ENCODE measurements at places on chromosomes 3 and 15.

- no peak for DNase-seq
Measured at GRCh38 chr15:77167406-77167805, 96.5 kb upstream of the TSPAN3 start.

DNA sequence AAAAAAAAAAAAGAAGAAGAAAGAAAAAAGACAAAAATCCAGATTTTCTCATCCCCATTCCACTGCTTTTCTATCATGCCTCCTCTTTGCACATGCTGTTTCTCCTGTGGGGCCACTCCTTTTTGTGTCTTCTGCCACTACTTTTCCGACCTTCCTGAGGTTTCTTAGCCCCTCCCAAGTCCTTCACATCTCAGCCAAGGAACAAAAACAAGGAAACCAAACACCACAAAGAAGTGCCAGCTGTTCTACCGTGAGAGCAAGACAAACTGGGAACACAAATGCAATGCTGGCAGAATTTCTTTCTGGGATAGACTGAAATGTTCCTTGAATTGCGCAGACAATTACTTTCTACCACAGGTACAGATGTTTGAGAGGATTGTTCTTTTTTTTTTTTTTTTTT lies 83.2 kb downstream of the MB21D2 start:
- no peak for DNase-seq

- DNase-seq, result no peak
Measured at GRCh38 chr3:154799800-154800199, 280.3 kb upstream of the MME start.

GRCh38 chr15:38226608-38227266 lies 25.9 kb upstream of the SPRED1 start:
- DNase-seq, result no peak

- DNase-seq, result no peak
Measured at GRCh38 chr3:185732782-185733181, 92.1 kb downstream of the IGF2BP2 start.

DNA sequence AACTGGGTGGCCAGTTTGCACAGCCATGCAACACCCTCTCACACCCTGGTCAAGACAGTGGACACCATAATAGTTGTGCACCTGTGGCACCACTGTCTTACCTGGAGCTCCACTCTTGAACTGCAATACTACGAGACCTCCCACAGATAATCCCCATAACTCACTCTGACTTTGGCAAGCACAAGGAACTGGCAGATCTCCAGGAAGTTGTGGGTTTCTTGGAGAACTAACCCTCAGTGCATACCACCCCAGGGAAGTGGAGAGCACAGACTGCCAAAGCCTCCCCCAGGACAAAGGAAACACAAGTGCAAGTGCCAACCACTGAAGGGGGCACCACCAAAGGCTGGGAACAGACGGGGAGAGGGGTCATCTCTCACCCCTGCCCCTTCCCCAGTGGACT lies 318.6 kb downstream of the SUCLG2 start:
- no peak for DNase-seq

- no peak for DNase-seq
Measured at GRCh38 chr3:3531476-3531875, 267.8 kb upstream of the LRRN1 start.

DNA sequence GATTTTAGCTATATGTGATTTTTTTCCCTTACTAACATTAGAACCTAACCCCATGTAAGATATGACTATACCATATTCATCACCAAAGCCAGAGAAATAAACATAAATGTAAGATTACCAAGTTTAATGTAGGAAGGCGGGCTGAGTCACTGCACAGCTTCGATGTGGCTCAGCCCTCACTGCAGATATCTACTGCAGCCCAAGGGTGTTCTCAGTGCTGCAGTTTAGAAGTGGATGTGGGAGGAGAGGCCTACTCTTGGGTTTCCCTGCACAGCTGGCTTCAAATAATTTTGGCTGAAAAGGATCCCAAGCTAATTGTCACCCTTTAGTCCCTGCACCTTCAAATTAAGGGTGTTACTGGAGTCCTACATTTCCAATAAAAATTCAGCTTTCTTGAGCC lies 9.3 kb downstream of the ARPP19 start:
- DNase-seq, result no peak

GRCh38 chr3:180284331-180285110 lies 247.8 kb upstream of the PEX5L start:
- no peak for DNase-seq

GRCh38 chr3:87833039-87833377 lies 225.8 kb downstream of the CGGBP1 start:
- DNase-seq, result no peak

DNA sequence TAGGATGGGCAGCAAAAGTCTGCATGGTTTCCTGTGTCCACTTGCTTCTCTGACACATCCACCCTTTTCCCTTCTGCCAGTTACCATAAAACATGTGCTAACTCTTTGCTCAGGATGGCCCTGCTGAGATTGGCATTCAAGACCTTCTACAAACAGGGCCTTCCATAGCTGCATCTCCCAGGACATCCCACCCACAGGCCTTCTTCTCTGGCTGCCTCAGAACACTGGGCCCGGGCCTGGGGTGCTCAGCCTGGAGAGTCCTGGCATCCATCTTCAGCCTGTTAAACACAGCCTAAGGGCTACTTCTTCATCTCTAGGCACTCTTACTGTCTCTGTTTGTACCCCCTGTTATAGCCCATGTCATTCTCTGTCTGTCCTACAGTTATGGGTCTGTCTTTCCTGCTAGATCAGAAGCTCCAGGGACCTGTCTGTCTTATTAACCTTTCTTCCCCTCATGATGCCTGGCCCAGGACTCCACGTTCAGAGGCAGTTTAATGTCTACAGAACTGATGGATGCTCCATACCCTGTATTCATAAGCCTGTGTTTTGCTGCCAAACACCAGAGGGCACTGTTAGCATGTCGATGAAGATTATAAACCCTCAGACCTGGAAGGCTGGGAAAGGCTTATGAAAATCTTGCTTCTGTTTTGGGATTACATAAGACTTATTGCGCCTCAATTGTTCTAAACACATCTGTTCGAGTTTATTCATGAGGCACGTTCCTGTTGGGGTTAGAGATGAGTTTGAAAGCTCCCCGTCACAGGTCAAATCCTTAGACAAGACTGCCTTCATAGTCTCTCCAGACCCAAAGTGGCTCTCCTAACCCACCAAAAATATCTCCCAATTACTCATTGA lies 16.5 kb downstream of the SEMA3G start:
- peak; percentile 34 for DNase-seq

GRCh38 chr3:112056451-112056929 lies 22.0 kb downstream of the TMPRSS7 start:
- DNase-seq, result no peak

DNA sequence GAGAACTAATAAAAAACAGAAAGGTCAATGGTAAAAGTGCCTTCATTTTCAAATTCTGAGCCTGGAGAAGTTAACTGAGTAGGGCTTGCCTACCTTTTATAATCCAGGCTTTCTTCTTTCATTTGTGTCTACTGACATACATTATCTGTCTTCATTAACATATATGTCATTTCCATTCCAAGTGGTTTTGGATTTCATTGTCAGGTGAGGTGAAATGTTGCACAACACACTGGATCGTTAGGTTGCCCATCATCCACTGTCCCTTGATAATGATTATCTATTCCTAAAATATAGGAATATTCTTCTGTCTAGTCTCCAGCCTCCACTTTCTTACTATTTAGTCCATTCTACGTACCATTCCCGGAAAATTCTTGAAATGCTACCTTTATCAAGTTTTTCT lies 55.0 kb upstream of the CP start:
- DNase-seq, result no peak

- DNase-seq, result no peak
Measured at GRCh38 chr3:46348823-46349482, 5.0 kb upstream of the CCR2 start.

DNA sequence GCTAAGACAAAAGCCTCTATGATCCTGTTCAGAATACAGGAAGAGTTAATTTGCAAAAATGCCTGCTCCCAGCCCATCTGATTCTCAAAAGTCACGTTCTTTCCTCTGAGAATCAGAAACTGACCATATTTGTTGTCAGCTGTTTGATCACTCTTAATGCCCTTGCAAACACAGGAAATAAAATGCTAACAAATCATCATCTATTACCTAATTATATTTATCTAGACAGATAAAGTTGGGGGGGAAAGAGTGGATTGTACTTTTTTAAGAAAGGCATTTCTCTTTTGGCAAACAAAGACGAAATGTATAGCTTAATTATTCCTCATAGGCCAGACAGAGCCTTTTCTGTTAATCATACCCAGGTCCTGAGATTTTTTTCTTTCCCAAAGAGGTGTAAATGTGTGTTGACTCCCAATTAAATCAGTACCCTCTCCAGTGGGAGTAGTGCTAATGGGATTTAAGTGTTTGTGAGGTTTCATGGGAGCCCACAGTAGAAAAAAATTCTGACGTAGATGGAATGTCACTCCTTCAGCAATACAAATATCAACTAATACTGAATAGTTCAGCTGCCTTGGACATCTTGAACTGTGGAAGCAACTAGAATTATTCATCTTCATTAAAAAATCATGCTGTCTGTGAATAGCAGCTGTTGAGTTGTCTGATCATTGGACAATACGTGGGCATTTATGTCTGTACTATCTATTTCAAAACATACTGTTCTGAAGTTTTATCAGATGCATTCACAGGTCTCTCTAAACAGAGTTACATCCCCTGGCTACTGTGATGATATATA lies 22.5 kb upstream of the BNIP2 start:
- DNase-seq, result no peak

DNA sequence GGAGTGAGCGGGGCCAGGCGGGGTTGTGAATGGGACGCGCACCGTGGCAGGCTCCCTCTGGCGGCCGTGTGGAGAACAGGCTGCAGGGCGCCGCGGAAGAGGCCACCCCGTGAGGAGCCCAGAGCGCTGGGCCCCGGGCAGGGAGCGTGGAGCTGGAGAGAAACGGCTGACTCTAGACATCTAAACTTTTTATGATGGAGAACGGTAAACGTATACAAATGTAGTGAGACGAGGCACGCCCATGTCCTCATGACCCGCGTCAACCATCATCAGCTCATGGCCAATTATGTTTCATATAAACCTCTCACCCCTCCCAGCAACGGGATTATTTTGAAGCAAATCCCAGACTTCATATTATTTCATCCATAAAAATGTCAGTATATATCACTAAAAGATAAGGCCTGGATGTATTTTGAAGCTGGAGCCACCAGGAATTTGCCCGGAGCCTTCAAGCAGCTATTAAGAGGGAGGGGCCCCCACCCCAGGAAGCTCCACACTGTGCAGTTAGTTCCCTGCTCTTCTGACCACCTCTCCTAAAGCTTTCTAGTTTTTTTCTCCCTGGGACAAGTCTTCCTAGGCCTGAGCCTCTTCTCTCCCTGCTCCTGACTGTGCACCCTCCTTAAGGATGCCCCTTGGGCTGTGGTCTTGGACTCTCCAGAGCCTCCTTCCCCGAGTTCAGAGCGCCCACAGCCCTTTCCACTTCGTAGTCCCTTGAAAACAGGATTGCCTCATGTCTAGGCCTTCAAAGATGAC lies 149.5 kb downstream of the SMAD6 start:
- DNase-seq, result peak; percentile 48

DNA sequence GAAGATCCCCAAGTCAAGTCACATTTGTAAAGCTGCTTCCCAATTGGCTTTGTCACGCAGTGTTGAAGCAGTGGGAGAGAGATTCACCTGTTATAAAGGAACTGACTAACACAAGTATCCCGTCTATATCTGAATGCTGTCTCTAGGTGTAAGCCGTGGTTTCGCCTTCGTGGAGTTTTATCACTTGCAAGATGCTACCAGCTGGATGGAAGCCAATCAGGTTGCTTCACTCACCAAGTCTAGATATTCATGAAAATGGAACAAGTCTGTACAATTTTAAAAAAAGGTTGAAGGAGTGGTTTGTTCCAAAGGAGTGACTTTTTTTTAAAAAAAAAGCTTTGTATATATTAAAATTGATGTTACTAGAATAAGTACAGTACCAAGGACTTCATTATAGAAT lies 11.7 kb downstream of the RBM5 start:
- no peak for DNase-seq

DNA sequence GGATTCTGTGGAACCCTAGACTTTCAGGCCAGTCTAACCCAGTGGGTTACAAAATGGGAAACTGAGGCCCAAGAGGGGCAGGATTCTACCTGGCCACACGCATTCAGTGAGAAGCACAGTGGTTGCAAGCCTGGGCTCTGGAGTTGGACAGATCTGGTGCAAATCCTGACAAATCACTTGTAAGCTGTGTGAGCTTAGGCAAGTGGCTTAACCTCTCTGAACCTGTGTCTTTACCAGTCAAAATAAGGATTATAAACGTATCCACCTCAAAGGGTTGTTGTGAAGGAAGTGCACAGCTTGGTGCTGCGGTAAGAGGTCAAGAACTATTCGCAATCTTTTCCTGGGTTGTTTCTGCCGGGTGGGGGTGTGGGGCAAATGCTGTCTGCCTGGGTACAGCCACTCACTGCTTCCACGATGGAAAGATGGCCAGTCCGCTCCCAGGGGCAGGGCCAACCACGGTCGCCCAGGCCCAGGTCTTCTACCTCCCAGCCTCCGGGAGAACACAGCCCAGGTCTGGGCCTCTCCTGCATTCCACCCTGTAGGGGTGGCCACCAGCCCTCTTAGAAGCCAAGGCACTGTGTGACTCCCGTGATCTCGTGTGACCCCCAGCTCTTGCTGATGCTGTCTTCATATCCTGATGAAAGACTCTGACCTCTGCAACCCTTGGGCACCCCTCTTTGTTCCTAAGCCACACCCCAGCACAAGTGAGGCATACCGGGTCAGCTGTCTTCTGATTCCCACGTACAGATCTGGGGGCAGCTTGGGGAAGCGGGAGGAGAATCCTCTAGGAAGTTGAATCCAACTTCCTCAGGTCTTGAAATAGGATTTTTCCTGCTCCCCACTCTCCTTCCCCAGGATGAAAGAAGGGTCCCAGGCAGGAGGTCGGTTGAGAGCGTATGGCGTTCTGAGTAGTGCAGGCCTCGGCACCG lies 1.5 kb downstream of the CHRNA3 start:
- DNase-seq, result no peak

DNA sequence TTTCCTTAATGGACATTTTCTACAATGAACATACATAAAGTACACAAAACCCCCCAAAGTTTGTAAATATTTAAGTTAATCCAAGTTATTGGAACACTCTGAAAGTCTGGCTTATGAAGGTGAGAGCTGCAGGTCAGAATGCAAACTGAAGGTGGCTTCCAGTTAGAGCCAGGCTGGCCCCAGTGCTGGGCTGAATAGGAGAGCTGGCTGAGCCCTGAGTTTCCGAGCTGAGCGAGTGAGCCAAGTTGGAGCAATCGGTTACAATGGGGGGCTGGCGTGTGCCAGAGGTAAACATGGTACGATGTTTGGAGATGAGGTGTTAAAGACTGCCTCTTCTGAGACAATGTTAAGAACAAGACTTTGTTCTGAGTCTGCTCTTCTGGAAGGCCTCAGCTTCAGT lies 230.8 kb upstream of the MCTP2 start:
- no peak for DNase-seq

DNA sequence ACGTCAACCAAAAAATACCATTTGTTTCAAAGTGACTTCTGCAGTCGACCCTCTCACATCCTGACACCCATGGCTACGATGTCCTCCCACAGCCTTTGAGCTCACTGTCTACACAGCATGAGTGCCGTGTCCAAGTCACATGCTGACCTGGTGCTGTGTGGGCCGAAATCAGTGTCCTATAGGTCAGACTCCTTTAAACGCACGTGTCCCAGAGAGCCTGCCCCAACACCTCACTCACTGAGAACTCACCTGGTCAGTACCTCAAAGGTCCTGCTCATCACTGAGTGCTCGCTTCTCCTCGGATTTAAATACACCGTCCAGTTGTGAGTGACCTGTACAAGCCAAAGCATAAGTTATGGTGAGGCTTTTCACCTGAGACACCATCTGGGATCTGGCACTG lies 83.3 kb downstream of the OCA2 start:
- no peak for DNase-seq

Data from immature natural killer cell (primary cell).